ENCODE measurements at places on chromosomes 3 and 15. TPM values are rescaled to one million over a fixed set of nuclear protein-coding genes. Genes with fewer than 3 reads are reported as not detected.

DNA sequence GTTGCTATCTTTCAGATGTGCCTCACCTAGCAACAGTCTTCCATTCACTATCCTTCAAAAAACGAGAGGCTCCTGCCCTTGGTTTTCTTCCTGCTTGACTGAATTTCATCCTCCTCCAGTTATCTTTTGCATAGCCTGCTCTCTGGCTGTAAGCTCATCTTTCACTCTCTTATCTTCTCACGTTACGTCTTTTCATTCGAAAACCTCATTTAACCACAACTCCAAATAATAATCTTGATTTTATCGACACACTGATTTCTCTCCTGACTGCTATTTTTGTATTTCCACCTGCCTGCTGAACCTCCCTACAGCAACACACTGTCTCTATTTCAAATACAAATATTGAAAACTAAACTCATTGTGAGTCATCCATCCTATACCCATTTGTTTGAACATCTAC lies 230.7 kb upstream of the TMC3 start:
- no peaks in the 10 kb centered on the region for H3K27me3 ChIP-seq
- H3K4me3 ChIP-seq, result no peak overlapping the region
- no peaks in the 10 kb centered on the region for H3K36me3 ChIP-seq
- H3K4me1 ChIP-seq, result no peaks in the 10 kb centered on the region

- H3K4me3 ChIP-seq, result no peak overlapping the region
- H3K27ac ChIP-seq, result no peak overlapping the region
Measured at GRCh38 chr15:57251941-57252340, 124.4 kb upstream of the CGNL1 start.

DNA sequence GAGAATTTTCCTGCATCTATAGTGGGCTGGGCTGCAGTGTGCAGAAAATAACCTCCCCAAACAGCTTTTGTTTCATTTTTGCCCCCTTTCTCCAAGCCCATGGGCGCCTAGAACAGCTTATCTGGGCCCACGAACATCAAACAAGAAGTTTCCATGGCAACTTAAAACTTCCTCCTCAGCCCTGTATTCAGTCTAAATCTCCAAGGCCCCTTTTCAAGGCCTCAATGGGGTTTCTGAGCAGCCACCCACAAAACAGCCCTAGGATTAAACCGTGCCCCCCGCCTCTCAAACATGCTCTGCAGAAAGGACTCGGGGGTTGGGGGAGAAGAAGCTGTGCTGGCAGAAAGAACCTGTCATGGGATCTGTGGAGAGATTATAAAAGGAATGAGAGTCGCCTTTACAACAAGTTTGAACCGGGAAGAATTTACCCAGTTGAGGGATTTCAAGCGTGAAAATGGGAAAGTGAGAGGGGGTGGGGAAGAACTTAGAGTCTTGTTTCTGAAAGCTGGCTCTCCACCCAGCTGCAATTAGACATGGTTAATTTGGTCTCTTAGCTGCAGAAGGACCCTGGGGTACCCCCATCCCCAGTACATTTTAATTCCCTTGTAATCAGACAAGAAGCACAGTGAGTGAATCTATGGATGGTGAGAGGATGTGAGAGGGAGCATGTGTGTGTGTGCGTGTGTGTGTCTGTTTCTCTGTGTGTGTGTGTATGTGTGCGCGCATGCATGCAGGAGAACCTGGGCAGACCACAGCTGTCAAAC lies 4.3 kb upstream of the FAM107A start:
- H3K27ac ChIP-seq, result no peak overlapping the region
- H3K36me3 ChIP-seq, result no peaks in the 10 kb centered on the region
- H3K4me3 ChIP-seq, result no peak overlapping the region
- H3K27me3 ChIP-seq, result peaks cover under 1% of the 10 kb centered on the region

DNA sequence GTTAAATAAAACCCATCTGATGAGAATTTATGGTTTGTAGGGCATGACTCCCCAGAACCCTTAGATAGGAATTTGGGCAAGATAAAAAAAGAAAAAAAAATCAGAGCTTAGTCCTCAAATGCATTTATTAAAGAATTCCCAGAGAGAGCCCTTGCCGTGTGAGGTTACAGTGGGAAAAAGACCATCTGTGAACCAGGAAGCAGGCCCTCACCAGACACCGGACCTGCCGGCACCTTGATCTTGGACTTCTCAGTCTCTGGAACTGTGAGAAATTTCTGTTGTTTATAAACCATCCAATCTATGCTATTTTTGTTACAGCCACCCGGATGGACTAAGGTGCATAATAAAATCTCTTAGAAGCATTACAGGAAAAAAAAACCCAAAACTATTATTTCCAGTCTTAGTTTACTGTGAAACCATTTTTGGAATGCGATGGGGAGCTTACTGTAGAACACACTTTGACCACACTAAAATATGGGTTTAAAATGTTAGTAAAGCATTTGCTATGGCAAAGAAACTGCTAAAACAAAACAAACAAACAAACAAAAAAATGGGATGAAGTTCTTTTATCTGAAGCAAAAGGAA lies 72.2 kb downstream of the LEKR1 start:
- no peak overlapping the region for H3K4me3 ChIP-seq
- H3K36me3 ChIP-seq, result no peaks in the 10 kb centered on the region
- no peak for DNase-seq
- no peaks in the 10 kb centered on the region for H3K27me3 ChIP-seq

GRCh38 chr15:24617646-24618045 lies 57.9 kb upstream of the NPAP1 start:
- no peaks in the 10 kb centered on the region for H3K27me3 ChIP-seq
- no peaks in the 10 kb centered on the region for H3K4me1 ChIP-seq
- no peak overlapping the region for H3K4me3 ChIP-seq
- H3K27ac ChIP-seq, result no peak overlapping the region

- no peak overlapping the region for H3K27ac ChIP-seq
- DNase-seq, result no peak
- H3K27me3 ChIP-seq, result no peaks in the 10 kb centered on the region
- H3K4me3 ChIP-seq, result no peak overlapping the region
Measured at GRCh38 chr3:156511987-156512677, 42.8 kb downstream of the SSR3 start.

- no peak overlapping the region for H3K27ac ChIP-seq
- H3K4me1 ChIP-seq, result no peaks in the 10 kb centered on the region
- no peaks in the 10 kb centered on the region for H3K27me3 ChIP-seq
- H3K4me3 ChIP-seq, result no peak overlapping the region
Measured at GRCh38 chr3:147497286-147497685, 88.1 kb downstream of the ZIC1 start.

- H3K4me3 ChIP-seq, result no peak overlapping the region
- DNase-seq, result no peak
- H3K27ac ChIP-seq, result no peak overlapping the region
- H3K27me3 ChIP-seq, result no peaks in the 10 kb centered on the region
- no peaks in the 10 kb centered on the region for H3K4me1 ChIP-seq
- H3K36me3 ChIP-seq, result no peaks in the 10 kb centered on the region
Measured at GRCh38 chr3:36937492-36937891, 7.4 kb downstream of the TRANK1 start.

DNA sequence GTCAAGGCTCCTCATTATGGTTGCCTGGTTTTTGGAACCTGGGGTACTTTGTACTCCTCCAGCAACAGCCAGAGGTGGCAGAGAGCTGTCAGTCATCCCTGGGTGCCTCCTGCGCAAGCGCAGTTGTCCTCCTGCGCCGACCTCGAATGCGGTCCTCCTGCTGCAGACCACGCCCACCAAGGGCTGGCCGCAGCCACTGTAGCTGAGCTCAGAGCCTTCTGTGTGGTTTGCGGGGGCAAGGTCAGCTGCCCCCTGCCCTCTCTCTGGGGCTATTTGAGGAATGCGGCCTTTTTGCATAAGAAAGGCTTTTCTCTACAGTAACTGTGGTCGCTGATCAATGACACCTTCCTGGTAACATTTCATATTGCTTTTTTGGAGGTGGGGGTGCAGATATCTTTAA lies 131.3 kb upstream of the SNRPN start:
- no peak for DNase-seq
- no peak overlapping the region for H3K27ac ChIP-seq
- H3K36me3 ChIP-seq, result no peaks in the 10 kb centered on the region
- no peak overlapping the region for H3K4me3 ChIP-seq

DNA sequence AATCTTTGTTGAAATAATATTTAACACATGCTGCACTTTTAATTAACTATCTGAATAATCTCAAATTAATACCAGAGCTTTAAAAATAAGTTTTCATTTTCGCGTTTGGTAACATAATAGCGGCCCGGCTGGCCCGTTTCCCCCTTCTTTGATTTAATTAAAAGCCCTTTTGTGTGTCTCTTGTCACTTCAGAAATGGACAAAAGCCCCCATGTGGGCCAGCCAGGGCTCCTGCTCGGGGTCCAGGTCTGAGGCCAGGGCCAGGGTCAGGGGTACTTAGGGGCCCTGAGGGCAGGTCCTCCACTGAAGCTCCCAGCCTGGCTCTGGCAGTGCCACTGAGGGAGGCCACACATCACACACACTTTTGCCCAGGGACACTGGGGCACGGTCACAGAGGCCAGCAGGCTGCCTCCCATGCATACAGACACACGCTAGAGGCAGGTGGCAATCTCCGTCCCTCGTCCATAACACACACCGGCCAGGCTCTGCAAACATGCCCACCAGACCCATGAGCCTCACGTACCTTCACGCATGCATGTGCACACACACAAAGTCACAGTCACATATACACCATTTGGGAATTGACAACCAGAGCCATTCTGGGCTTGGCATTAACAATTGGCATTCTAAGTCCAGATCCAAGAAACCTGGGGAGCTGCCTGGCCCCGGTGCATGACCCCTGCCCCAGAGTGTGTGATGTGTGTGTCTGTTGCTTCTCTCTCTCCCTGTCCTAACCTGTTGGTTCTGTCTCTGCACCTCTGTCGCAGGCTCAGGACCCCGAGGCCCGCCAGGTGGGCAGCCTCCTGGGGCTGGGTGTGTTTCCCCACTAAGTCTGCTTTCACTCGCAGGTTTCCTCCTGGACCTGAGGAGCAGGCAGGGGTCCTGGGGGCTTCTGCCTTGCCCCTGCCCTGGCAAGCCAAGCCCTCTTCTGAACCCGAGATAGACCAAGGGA lies 38.5 kb downstream of the DNAJB8 start:
- no peak for DNase-seq
- no peak overlapping the region for H3K27ac ChIP-seq
- H3K36me3 ChIP-seq, result no peaks in the 10 kb centered on the region
- peaks cover 3% of the 10 kb centered on the region for H3K27me3 ChIP-seq

DNA sequence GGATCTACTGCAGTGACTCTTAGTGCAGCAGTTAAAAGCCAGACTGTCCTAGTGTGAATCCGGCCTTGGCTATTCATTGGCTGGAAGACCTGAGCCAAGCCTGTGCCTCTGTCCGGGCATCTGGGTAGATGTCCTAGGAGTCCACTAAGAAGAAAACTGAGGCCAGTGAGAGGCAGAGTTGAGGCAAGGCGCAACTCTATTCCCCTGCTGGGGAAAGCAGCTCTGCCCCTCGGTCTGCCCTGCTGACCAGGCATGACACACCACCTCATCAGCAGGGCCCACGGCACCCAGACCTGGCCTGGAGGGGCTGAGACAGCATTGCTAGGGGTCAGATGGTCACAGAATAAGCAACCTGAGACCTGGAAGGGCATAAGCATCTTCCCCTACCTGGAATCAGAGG lies 46.7 kb upstream of the ABHD2 start:
- H3K36me3 ChIP-seq, result no peaks in the 10 kb centered on the region
- peak overlapping the region; percentile 82 for H3K27ac ChIP-seq
- DNase-seq, result no peak
- peak overlapping the region; percentile 20 for H3K4me3 ChIP-seq
- H3K4me1 ChIP-seq, result peaks cover 20% of the 10 kb centered on the region

DNA sequence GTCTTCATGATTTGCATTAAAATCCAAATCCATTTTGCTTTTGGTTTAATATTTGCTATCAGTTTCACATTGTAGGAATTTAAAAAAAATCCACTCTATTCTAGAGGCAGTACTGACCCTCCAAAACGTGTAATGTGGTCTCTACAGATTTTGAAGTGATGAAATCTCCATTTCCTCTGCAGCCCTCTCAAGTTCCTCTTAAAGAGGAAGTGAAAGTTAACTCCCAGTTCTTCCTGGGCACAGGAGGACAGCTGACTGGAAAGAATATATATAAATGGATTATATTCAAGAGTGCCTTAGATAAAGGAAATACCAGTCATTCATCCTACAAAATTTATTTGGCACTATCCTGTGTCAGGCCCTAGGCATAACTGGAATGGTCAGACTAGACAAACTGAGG lies 83.5 kb upstream of the PLCL2 start:
- no peak overlapping the region for H3K4me3 ChIP-seq
- no peak overlapping the region for H3K27ac ChIP-seq
- DNase-seq, result no peak

DNA sequence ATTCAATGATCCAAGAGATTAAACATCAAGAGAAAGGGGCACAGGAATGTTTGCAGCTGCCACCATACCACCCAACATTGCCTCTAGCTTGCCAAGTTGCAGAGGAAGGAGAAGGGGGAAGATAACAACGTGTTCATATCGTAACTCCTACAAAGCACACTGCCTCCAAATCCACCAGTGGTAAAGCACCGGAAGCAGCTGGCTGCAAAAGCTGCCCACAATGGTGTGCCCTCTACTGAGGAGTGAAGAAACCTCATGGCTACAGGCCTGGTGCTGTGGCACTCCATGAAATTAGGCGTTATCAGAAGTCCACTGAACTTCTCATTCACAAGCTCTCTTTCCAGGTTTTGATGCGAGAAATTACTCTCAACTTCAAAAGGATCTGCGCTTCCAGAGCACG lies 263.9 kb upstream of the STT3B start:
- H3K27ac ChIP-seq, result no peak overlapping the region
- no peaks in the 10 kb centered on the region for H3K27me3 ChIP-seq
- H3K36me3 ChIP-seq, result no peaks in the 10 kb centered on the region
- H3K4me1 ChIP-seq, result peaks cover 4% of the 10 kb centered on the region
- H3K4me3 ChIP-seq, result no peak overlapping the region
- DNase-seq, result no peak

DNA sequence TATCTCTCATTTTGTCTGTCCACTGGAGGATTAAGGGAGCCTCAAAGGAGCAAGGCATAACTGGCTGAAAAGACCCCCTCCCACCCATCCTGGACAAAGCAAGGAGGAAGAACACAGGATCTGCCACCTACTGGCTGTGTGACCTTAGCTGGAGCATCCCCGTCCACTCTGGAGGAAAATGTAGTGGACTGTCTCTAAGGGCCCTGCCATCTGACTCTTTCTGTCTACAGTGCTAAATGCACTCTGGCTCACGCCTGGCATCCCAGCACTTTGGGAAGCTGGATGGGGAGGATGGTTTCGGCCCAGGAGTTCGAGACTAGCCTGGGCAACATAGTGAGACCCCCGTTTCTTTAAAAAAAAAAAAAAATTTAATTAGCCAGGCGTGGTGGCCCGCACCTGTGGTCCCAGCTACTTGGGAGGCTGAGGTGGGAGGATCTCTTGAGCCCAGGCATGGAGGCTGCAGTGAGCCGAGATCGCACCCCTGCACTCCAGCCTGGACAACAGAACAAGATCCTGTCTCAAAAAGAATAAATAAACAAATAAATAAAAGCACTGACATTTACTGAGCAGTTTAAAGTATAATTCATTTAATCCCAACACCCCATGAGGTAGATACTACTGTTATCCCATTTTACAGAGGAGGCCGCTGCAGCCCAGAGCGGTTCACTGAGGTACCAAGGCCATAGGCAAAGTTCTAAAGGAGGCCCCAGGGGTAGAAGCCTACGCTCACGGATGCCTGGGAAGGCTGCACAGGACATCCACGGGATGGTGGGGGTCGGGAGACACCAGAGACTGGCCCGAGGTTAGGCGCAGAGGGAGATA lies 1.1 kb downstream of the TBC1D2B start:
- peaks cover 45% of the 10 kb centered on the region for H3K4me1 ChIP-seq
- peak overlapping the region; percentile 94 for H3K4me3 ChIP-seq
- no peaks in the 10 kb centered on the region for H3K36me3 ChIP-seq
- no peaks in the 10 kb centered on the region for H3K27me3 ChIP-seq
- peak overlapping the region; percentile 90 for H3K27ac ChIP-seq

The WNT7A gene
- not detected for total RNA-seq

The HYAL1 gene
- total RNA-seq, result 49.5 TPM

The FNDC3B gene
- 54.9 TPM for total RNA-seq

The TRH gene
- not detected for total RNA-seq

The SEMA5B gene
- total RNA-seq, result 0.85 TPM

Data from ascending aorta (tissue), 2 donors.